Stimulated activated CD4-positive, alpha-beta T cell treated with anti-CD3 and anti-CD28 coated beads, Interleukin-2, amount 100 ng/mL, for 24 hours (primary cell): ENCODE measurements at places on chromosomes 11 and 22.

GRCh38 chr11:67317888-67318555 lies 14.7 kb downstream of the SSH3 start:
- DNase-seq, result no peak

DNA sequence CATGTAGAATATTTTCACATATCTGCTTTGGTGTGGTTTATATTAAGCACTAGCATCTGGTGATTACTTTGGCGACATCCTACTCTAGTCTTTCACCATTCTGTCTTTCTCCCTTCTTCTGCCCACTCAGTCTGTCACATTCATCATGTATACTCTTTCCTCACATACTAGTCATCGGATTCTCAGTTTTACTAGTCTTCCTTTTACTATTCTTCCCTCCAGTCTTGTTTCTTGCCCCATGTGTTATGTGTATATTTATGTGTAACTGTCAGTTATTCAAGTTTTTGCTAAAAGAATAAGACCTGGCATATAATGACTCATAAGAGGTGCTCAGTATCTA lies 4.6 kb upstream of the DIXDC1 start:
- no peak for DNase-seq

DNA sequence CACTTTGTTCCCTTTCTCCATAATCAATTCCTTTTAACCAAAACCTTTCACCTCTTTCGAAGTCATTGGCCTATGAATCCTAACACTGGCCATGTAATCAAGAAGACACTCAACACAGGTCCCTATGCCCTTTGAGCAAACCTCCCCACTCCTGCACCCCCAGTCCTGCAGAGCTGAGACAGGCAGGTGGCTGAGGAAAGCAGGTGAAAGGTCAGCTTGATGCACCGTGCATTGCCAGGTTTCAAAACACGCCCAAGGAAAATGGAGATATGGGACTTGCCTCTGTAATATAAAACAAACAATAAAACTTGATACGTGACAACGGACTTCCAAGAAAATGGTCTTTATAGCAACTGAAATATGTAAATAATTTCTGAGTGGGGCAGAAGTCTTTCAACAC lies 10.6 kb downstream of the CPT1A start:
- no peak for DNase-seq

- no peak for DNase-seq
Observed at GRCh38 chr11:73889019-73889418, 12.2 kb downstream of the PAAF1 start.

DNA sequence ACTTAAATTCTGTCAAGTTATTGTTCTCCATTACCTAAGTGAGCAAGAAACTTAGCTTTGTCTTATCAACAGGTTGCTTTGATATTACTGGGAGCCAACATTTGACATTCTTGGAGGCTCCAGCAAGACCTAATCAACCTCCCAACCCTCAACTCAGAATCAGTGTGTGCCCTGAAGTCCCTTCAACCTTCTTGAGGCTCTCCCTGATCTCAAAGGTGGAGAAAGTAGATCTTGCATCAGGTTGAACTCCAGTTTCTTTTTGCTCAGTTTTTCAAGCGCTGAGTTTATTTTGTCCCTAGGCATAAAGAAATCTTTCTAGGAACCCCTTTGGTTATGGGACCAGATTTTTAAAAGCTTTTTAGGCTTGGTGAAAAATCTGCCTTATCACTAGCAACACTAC lies 1.4 kb downstream of the FAM111A start:
- no peak for DNase-seq

- no peak for DNase-seq
Observed at GRCh38 chr11:1759151-1759850, 4.4 kb downstream of the CTSD start.

GRCh38 chr11:34181856-34182405 lies 76.5 kb downstream of the NAT10 start:
- no peak for DNase-seq

- no peak for DNase-seq
Observed at GRCh38 chr22:25902402-25902801, 160.4 kb downstream of the MYO18B start.

- DNase-seq, result no peak
Observed at GRCh38 chr11:45518141-45518832, 147.1 kb downstream of the CHST1 start.

DNA sequence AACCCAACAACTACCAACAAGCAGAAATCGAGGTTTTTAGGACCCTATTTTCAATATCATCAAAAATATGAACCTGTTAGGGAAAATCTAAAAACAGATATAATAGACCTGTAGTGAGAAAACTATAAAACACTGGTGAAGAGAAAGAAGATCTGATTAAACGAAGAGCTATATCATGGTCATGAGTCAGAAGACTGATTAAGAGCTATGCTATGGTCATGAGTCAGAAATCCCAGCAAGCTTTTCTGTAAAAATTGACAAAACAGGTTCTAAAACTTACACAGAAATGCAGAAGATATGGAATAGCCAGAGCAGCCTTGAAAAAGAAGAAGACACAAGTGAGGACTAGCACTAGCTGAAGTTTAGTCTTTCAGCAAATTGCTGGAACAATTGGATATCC lies 345.0 kb downstream of the TBC1D22A start:
- no peak for DNase-seq

DNA sequence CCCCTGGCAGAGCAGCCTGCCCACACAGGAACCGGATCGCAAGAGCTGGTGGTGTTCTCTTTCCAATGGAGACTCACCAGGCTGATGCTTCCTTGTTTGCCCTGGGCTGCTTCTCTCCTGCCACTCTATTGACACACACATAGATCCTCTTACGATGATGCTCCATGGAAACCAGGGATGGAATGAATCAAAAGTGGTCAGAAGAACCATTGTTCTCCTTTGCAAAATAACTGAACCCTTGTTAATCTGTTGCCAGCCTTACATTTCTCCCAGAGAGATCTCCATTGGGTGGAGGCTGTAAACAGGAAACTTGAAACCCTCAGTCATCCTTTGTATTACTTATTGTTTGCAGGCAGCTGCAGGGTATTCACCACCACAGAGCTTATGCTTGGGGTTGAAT lies 24.6 kb upstream of the LDLRAD3 start:
- DNase-seq, result no peak

GRCh38 chr11:68677432-68677831 lies 6.9 kb upstream of the GAL start:
- no peak for DNase-seq

DNA sequence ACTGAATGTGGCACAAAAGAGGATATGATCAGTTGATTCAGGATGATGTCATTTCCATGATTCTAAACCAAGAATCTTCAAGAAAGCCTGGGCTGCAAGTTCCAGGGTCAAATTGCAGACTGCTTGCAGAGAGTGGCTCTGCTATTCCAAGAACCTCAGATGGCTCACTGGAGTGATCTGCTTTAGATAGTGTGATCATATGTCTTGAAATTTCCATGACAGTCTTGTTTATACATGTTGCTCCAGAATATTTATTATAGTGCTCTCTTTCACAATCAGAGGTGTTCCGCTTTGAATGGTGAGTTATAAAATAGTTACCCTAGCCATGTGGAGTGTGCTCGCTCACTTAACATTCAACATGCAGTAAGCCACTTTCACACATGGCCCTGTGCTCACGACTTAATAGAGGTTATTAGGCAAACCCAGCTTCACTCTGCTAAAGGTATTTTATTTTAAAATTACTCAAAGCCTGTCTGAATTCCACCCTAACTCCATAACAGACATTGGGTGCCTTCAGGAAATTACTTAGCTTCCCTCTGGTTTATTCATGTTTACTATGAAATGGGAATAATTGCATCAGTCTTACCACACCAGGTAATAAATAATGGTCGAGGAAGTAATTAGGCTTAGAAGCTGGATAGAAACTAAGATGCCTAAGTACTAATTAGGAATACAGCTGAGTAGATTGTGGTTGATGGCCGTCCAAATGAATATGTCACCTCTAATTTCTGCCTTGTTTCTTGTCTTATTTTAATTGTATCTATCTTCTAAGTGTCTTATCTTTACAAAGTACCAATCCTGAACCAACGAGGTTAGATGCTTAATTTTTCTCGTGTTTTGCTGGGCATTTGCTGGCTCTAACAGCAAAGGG lies 187.9 kb downstream of the ETS1 start:
- no peak for DNase-seq

DNA sequence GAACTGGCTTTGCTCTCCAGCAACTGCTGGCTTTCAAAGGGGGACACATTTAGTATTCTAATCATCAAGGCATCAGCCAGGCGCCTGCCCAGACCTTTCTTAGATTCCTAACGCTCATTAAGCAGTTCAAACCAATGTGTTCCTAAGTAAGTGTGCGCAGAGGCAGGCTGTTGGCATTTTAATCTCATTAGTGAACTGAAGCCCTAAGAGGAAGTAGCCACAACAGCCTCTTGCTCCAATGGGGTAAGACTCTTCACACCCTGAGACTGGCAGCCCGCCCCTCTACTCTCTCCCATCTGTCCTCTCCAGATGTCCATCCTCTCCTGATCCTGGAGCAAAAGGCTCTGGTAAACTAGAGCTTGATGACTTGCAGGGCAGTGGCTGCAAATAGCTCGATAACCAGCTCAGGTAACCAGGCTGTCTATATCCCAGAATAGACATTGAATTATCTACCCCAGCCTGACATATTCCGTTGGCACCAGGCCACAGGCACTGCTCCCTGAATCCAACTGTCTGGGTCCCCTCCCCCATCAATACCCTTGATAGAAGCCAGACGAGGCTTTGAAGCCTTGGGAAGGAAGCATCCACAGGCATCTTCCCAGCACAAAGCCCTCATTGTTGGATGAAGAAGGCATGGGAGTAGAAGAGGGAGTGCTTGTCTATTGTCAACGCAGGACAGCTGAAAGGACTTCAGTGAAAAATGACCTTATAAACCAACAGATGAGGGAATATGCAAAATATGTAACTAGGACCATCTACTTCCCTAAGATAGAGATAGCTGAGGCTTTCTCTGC lies 321.1 kb downstream of the TENM4 start:
- no peak for DNase-seq

- DNase-seq, result no peak
Observed at GRCh38 chr11:61978703-61979661, 11.5 kb upstream of the FTH1 start.

GRCh38 chr11:134252346-134253187 lies 585 bp downstream of the THYN1 start:
- DNase-seq, result peak; percentile 20

GRCh38 chr22:46795845-46796565 lies 33.6 kb downstream of the TBC1D22A start:
- no peak for DNase-seq

GRCh38 chr11:1628506-1629325 lies 859 bp upstream of the KRTAP5-5 start:
- DNase-seq, result peak; percentile 72

- DNase-seq, result peak; percentile 25
Observed at GRCh38 chr11:10899121-10899830, 41.4 kb upstream of the ZBED5 start.

DNA sequence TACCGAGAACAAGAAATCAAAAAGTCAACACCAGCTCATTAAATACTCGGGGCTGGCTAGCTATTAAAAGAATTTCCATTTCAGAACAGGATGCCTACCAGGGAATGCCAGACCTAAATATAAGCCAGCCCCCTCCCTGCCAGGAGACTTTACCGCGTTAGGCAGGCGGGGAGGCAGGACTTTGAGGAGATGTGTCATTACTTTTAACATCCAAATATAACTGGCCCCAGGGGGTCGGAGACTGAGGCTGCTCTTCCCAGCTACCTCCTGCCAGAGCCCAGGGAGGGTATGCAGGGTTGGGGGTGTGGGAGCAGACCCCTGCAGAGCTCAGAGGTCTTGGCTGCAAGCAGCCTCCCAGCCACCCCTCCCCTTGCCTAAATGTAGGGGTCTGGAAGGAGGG lies 183.5 kb downstream of the DSCAML1 start:
- no peak for DNase-seq

DNA sequence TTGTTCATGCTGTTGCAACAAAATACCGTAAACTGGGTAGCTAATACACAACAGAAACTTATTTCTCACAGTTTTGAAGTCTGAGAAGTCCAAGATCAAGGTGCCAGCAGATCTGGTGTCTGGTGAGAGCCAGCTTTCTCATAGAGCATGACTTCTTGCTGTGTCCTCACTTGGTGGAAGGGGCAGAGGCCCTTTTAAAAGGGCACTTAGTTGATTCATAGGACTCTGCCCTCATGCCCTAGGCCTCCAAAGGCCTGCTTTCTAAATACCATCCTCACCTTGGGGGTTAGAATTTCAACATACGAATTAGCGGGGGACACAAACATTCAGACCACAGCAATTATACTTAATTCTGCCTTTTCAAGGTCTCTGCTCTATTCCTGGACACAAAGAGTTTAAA lies 52.3 kb upstream of the FDX1 start:
- no peak for DNase-seq

DNA sequence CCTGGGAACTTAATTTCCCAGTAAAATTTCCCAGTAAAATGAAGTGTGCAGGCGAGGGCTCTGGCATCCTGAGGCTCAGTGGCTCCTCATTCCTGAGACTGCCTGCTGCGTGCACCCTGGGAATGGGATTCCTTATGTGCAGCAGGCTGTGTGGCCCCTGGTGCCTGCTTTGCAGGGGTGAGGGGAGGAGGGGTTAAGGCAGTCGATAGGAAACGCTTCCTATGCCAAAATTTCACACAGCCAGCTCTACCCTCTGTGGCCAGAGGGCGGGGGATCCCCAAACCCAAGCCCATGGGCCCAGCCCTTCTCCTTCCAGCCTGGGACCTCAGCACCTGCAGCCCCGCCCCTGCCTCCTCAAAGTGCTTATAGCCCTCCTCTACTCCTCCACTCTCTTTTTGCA lies 12.1 kb upstream of the BAIAP2L2 start:
- DNase-seq, result no peak

GRCh38 chr11:115760461-115761320 lies 256.5 kb upstream of the CADM1 start:
- DNase-seq, result no peak

DNA sequence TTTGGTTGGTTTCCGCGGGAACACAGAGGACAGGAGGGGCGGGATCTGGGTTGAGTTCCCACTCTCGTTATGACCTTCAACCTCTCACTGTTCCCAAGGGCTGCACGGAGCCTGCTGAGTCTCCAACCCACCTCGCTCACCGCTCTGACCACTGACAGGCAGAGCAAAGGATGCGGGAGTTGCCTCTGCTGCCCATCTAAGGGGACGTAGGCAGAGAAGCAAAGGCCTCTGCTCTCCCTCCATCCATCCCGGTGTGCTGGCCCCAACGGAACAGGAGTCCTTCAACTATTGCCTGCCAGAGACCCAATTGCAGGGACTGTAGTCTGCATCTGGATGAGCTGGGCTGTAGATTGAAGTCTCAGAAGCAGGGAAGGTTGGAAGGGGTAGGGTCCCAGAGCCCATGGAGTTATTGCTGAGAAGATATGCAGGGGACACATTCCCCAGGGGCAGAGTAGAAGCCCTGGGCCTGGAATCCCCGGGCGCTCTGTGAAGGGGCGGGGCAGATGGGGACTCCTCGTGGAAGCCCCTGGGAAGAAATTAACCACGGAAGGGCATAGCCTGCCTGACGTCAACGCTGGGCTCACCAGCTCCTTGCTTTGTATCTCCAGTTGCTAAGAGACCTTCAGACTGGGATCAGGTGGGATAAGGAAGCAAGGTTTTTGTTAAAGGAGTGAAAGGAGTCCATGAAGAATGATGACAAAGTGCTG lies 12.7 kb upstream of the FXYD2 start:
- no peak for DNase-seq

DNA sequence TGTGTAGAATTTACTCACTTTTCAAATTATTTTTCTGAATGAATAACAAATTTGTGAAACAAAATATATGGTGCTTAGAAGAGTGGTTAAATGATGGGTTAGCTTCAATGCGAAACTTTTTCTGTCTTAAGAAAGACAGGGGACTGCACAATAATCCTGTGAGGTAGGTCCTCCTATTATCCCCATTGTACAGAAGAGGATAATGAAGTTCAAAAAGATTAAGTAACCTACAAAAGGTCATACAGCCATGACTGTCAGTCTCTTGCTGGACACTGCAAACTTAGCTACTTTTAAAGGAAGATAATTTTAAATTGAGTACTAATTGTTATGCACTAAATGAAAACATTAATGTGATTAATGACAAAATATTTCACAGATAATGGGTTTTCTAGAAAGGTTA lies 5.0 kb downstream of the OOSP3 start:
- no peak for DNase-seq
